Activated naive CD4-positive, alpha-beta T cell treated with anti-CD3 and anti-CD28 coated beads, Interleukin-2, amount 50 U/mL, for 72 hours (primary cell): ENCODE measurements at places on chromosomes 1 and 21. TPM values are rescaled to one million over a fixed set of nuclear protein-coding genes. Genes with fewer than 3 reads are reported as not detected.

BARHL2 gene
- not detected for total RNA-seq

VHLL gene
- total RNA-seq = not detected

GSTM2 gene
- 41.7 TPM for total RNA-seq

RGS7 gene
- not detected for total RNA-seq

LCE6A gene
- not detected for total RNA-seq

RUNX3 gene
- 119 TPM for total RNA-seq

ATXN7L2 gene
- total RNA-seq = 21.9 TPM

TLR5 gene
- not detected for total RNA-seq

TSTD1 gene
- total RNA-seq = 59.3 TPM

ERG gene
- total RNA-seq = not detected

ATP6V1G3 gene
- not detected for total RNA-seq

CD52 gene
- total RNA-seq = 343 TPM

DENND2D gene
- 213 TPM for total RNA-seq

KCNK1 gene
- total RNA-seq = 0.78 TPM

PRAMEF20 gene
- not detected for total RNA-seq

ZC3H12A gene
- total RNA-seq = 58.6 TPM

SPRR2B gene
- not detected for total RNA-seq

IL19 gene
- total RNA-seq = not detected
